ENCODE measurements at places on chromosomes 5 and 9. TPM values are rescaled to one million over a fixed set of nuclear protein-coding genes. Genes with fewer than 3 reads are reported as not detected.

The CARTPT gene
- total RNA-seq = not detected

The GRXCR2 gene
- total RNA-seq = not detected

The NRG2 gene
- 1.9 TPM for total RNA-seq

The TEX48 gene
- not detected for total RNA-seq

The WWC1 gene
- total RNA-seq = 79.0 TPM

The GABBR2 gene
- 0.08 TPM for total RNA-seq
